M059J (cell line): ENCODE measurements at places on chromosomes 7 and 10. TPM values are rescaled to one million over a fixed set of nuclear protein-coding genes. Genes with fewer than 3 reads are reported as not detected.

FAM241B gene
- 1.9 and 2.8 TPM in 2 replicates for total RNA-seq

MTPN gene
- total RNA-seq, result 154 and 217 TPM in 2 replicates

CHST15 gene
- total RNA-seq, result 15.2 and 15.6 TPM in 2 replicates

SLC18A2 gene
- total RNA-seq, result not detected in 2 replicates

FAM25A gene
- not detected in 2 replicates for total RNA-seq

OR2F1 gene
- total RNA-seq, result not detected in 2 replicates

ABCB1 gene
- total RNA-seq, result 5.3 and 5.6 TPM in 2 replicates

YWHAG gene
- total RNA-seq, result 131 and 133 TPM in 2 replicates

ZNF736 gene
- 3.1 and 6.5 TPM in 2 replicates for total RNA-seq

GNAT3 gene
- total RNA-seq, result 0.12 and 1.6 TPM in 2 replicates

HOXA11 gene
- total RNA-seq, result 0.79 and 1.1 TPM in 2 replicates

SFTPA1 gene
- total RNA-seq, result not detected in 2 replicates
